ENCODE measurements at places on chromosomes 11 and 22.

GRCh38 chr11:10522921-10523320 is 18.1 kb downstream of the RNF141 start:
- no peak for DNase-seq

DNA sequence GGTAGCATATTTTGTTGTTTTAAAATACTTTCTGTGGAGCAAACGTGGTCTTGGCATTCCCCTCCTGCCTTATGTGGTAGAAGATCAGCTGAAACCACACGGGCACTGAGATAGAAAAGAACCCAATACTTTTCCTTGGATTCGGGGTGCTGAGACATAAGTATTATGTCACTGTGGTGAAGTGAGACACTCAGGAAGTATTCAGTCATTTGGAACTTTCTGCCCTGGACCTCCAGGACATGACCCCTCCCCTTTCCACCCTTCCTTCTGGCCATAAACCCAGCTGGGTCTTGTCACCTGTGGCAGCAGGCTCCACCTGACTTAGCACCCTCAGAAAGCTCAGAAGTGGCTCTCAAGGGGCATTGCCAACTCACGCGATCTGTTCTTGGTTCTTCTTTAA is 123.4 kb downstream of the SWAP70 start:
- DNase-seq = no peak

DNA sequence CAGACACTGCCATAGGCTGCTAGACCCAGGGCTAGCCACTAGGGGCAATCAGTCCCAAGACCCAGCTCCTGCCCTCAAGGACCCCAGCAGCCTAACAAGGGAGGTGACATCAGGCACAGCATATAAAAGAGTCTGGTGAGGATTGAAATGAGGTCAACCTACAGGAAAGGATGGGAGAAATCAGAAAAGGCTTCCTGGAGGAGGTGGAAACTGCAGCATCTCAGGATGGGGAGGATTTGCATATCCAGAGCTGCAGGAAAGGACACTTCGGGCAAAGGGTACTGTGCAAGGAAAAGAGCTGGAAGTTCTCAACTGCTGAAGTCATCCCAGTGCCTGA is 2.9 kb upstream of the ARFGAP2 start:
- DNase-seq = peak; percentile 66

GRCh38 chr11:102111787-102112508 is 1.7 kb downstream of the YAP1 start:
- DNase-seq = peak; percentile 91

- no peak for DNase-seq
These were observed 23.8 kb downstream of the SHISAL1 start for GRCh38 chr22:44288913-44289312.

DNA sequence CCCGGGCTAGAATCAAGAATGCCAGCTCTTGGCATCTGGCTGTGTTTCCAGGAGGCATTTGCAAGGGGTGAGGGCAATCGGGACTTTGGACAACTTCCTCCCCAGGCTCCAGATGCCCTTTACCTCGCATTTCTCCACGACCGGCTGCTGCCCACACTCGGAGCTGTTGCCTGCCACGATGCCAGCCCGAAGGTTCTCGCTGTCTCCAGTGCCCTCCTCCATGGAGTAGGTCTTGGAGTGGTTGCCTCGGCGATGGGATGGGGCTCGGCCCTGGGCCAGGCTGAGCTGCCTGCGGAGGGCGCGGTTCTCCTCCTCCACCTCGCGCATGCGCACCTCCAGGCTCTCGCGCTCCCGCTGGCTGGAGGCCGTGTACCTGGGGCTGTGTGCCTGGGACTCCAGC is 270.0 kb downstream of the LARGE1 start:
- no peak for DNase-seq

- peak; percentile 86 for DNase-seq
These were observed at the start of gene SIRT3 for GRCh38 chr11:235997-236773. Gene SIRT3, minus strand, starts transcription at chr11:236342. Its CDS starts 14 bp downstream, at chr11:236328.

GRCh38 chr11:10338287-10338686 is 33.4 kb downstream of the ADM start:
- DNase-seq = no peak

GRCh38 chr22:28822930-28823551 is 22.7 kb upstream of the XBP1 start:
- no peak for DNase-seq

- no peak for DNase-seq
These were observed 198.7 kb downstream of the AASDHPPT start for GRCh38 chr11:106276126-106276525.

DNA sequence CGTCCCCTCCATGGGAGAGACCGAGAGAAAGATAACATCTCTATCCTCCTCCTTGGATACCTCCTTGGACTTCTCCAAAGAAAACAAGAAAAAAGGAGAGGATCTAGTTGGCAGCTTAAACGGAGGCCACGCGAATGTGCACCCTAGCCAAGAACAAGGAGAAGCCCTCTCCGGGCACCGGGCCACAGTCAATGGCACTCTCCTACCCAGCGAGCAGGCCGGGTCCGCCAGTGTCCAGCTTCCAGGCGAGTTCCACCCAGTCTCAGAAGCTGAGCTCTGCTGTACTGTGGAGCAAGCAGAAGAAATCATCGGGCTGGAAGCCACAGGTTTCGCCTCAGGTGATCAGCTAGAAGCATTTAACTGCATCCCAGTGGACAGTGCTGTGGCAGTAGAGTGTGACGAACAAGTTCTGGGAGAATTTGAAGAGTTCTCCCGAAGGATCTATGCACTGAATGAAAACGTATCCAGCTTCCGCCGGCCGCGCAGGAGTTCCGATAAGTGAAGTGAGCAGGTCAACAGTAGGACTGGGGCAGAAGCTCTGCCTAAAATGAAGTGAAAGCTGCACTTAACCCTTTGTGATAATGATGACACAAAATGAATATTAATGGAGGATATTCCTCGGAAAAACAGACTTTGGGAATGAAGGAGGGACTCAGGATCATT is 65.3 kb downstream of the WNT11 start:
- DNase-seq = no peak

GRCh38 chr22:27737521-27737920 is 64.0 kb downstream of the MN1 start:
- no peak for DNase-seq

DNA sequence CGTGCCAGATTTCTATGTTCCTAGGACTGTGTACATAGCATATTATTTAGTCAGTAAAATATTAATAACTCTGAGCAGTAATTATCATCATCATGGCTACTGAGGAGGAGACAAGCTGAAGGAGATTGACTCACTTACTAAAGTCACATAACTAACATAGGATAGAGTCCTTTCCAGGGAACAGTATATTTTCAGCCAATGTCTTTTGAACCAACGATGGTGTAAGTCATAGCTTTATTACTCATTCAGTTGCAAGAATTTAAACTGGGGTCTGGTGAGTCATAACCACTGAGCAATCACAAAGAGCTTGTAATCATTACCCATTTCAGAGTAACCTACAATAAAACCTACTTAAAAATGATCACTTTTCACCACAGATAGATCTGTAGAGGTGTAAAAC is 1564.8 kb upstream of the TENM4 start:
- DNase-seq = peak; percentile 90
